ENCODE measurements at places on chromosomes 5 and 9.

DNA sequence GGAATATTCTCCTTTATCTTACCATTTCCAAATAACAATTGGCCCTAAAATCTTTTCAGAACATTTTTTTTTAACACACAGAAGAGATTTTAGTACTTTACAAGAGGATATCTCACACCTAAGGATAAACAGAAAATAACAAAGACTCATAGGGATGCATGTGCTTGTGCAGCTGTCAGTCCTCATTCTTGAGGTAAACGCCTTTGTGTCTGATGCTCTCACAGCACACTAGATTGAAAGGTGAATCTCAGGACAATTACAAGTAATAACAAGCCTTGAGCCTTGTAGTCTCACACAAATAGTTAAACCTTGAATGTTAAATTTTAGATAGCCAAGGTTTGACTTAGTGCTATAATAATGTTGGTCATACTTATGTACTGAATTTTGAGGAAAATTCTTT lies 439.2 kb downstream of the PTPRD start:
- DNase-seq = no peak

- no peak for DNase-seq
Observed at GRCh38 chr9:78470216-78470615, 173.3 kb downstream of the PSAT1 start.

- DNase-seq = no peak
Observed at GRCh38 chr9:68457803-68458202, 82.9 kb downstream of the TMEM252 start.

DNA sequence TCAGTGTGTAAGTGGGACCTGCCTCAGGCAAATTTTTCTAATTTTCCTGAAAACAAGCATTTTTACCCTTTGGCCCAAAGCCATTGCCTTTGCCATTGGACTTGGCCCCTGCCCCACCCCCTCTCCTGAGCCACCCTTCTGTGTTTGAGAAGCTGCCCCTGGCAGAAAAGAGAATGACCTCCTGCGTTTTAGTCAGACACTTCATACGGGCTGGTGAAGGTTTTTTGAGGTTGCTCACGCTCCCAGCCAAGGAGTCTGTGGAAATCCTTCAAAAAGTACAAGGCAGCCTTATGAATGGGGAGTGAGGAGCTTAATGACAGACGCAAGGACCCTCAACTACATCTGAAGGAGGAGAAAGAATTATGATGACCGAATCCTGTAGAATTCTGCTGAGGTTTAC lies 308.9 kb downstream of the SLIT3 start:
- DNase-seq = no peak

- no peak for DNase-seq
Observed at GRCh38 chr9:97675655-97676054, 21.5 kb downstream of the XPA start.

- no peak for DNase-seq
Observed at GRCh38 chr5:60634051-60634450, 65.9 kb downstream of the DEPDC1B start.

DNA sequence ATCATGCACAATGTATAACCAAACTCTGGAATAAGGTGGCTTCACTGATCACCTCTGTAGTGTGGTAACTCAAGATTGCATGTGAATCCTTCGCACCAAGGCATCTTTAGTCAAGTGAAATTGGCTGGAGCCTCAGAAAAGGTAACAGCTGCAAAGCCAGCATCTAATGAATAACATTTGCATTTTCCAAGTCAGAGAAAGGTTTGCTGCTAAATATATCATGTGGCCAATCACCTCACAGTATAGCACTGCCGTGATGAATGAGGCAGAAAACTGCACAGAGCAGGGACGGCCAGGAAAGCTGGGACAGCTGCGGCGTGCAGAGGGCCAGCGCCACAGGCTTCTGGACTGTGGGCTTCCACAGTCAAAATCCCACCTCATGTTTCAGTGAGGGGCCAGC lies 18.5 kb downstream of the MRPS27 start:
- no peak for DNase-seq

DNA sequence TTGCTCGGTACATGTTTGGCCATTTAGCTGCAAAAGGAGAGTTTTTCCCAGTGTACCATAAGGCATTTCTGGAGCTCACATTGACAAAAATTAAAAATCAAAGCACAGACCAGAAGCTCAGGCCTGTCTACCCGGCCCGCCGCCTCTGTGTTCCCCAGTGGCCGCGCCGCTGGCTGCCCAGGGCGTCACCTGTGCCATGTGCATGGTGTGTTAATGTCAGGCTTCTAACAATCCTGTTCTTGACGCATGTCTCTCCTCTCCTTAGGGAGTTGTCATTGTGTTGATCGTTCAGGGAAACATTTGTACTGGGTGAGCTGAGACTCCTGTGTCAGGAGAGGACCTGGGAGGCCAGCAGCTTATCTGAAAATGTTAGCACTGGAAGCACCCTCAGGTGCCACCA lies 9.6 kb upstream of the NTNG2 start:
- no peak for DNase-seq

GRCh38 chr5:65926893-65927292 lies 518 bp downstream of the ERBIN start:
- DNase-seq = no peak

DNA sequence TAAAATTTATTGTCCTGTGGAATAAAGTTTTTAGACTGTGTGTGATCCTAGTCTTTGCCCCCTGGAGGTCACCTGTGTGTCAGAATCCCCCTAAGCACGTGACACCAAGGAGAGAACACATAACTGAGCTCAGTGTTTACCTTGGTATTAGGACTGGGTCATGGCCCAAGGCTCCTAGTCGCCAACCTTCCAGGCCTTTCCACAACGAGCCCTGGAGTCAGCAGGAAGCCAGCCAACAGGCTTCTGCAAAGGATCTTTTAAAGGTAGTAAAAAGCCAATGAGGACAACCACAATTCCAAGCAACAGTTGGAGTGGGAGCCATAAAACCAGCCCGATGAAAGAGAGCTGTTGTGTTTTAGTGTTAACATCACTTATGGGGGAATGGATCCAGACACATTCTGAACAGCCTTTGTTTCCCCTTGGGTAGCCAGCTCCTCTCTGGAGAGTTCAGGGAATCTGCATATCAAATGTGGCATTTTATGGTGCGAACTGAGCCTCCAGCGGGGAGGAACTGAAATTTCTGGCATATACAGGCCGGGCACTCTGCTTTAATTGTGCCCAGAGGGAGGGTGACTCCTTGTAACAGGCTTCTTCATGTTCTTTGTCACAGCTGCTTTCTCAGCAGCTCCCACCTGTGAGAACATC lies 239.9 kb downstream of the FSTL4 start:
- DNase-seq = no peak

GRCh38 chr5:141250576-141250975 lies 5.4 kb downstream of the PCDHB15 start:
- no peak for DNase-seq

DNA sequence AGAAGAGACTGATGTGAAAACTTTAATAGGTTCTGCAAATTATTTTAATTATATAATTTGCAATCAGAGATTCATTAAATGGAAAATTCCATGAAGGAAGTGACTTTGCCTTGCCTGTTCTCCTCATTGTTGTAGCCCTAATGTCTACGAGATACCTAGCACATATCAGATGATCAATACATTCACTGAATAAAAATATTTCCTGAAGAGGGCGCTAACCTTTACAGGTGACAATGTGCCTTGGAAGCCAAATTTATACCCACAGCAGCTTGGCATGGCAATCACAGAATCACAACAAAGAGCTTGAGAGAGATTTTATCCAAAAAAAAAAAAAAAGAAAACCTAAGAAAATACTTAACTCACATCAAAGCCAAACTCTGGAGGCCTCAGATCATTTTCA lies 17.4 kb downstream of the HAUS6 start:
- no peak for DNase-seq

DNA sequence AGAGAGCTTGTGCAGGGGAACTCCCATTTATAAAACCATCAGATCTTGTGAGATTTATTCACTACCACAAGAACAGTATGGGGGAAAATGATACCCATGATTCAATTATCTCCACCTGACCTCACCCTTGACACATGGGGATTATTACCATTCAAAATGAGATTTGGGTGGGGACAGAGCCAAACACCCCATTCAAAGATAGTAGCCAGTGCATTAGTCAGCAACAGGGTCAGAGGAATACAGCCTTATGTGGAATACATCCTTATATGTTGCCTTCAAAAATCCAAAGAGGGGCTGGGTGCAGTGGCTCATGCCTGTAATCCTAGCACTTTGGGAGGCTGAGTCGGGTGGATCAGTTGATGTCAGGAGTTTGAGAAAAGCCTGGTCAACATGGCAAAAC lies 563.2 kb downstream of the CCDC171 start:
- no peak for DNase-seq

- DNase-seq = no peak
Observed at GRCh38 chr5:147065071-147065470, 169.8 kb upstream of the STK32A start.

- DNase-seq = no peak
Observed at GRCh38 chr5:154524859-154525258, 46.8 kb upstream of the HAND1 start.

DNA sequence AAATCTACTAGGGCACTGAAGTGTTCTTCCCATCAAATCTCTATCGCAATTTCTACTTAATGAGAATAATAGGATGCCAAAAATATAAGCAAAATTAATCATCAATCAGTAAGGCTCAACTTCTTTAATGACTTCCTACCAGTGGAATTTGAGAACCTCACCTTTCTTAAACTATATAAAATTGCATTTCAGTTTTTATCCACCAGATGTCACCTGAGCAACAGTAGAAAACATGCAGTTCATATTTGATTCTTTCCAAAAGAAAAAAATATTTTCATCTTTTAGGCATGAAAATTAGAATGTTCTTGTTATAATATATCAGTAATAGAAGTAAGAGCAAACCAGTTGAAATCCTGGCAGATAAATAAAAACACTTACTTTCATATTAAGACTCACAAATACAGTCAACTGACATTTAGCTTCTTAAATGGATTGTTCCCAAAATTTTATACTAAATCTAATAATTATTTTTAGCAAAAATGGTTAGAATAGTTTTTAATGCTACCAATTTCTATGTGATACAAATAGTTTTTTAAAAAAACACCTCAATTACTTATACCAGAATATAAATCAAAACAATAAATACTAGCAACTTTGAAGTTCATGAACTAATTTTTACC lies 13.4 kb upstream of the CCDC112 start:
- DNase-seq = no peak

DNA sequence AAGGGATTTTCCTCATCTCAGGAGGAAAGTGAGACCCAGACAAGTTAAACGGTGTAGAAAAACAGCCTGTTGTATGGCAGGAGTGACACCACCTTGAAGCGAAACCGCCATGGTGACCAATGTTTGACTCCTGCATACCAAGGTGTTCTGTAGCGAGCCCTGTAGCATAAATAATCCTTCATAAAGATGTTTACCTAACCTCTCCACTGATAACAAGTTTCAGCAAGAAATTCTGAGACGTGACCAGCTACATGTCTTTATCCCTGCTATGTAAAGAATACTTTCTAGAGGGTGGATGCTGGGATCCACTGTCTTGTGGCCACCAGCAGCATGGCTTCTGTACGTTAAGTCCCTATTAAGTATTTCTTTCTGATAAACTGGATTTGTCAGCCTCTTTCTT lies 148.1 kb downstream of the MPDZ start:
- DNase-seq = no peak

DNA sequence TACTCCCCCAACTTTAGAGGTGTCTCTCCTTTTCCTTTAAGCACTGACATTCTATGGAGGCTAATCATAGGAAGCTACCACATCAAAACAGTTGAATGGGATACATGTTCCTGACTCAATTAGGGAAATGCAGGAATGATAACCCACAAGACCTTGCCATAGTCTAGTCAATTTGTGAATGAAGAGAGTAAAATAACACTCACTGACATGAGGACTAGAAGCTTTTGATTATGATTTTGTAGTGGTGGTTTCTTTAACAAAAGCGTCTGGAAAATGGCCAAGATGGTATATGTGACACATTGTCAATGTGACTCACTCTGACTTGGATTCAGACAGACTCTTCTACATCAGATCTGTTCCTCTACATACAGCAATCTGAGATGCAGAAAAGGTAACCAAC lies 13.7 kb upstream of the PRELID2 start:
- no peak for DNase-seq

- no peak for DNase-seq
Observed at GRCh38 chr5:76690704-76691466, 25.0 kb upstream of the F2R start.

- no peak for DNase-seq
Observed at GRCh38 chr5:169226895-169227294, 74.0 kb downstream of the SLIT3 start.

DNA sequence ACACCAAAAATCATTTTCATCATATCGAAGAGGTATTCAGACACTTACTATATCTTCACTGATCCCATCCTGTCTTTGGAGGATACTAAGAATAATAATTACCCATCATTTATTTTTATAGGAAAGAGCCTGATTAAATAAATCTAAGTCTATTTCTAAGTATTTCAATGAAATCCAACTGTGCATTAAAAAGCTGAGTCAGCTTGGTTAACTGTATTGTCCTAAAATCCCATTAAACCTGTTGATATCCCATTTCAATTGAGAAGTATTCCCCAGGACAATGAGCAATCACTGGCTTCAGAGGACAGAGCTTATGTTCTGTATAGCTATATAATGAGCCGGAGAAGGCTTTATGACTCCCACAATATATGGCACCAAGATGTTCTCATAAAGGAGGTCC lies 142.0 kb upstream of the RORB start:
- no peak for DNase-seq
